ENCODE measurements at places on chromosomes 6 and 20. TPM values are rescaled to one million over a fixed set of nuclear protein-coding genes. Genes with fewer than 3 reads are reported as not detected.

Gene FOXO3
- 59.6 TPM for total RNA-seq

Gene WTAP
- total RNA-seq: 72.6 TPM

Gene RAMACL
- 2.0 TPM for total RNA-seq

Gene TMEM242
- 7.0 TPM for total RNA-seq

Gene DDX43
- total RNA-seq: 2.8 TPM

Gene BPIFB1
- 0.07 TPM for total RNA-seq

Gene ECT2L
- total RNA-seq: not detected

Gene CST7
- total RNA-seq: not detected

Gene ABCC10
- 24.1 TPM for total RNA-seq

Gene COL10A1
- 0.39 TPM for total RNA-seq

Gene EYA2
- 0.03 TPM for total RNA-seq

Gene SMLR1
- total RNA-seq: not detected

Gene RNF182
- total RNA-seq: 9.7 TPM

Gene PPP1R14C
- total RNA-seq: 7.4 TPM

Gene RTEL1
- total RNA-seq: 22.5 TPM

Gene MTG2
- 19.2 TPM for total RNA-seq

Data from smooth muscle cell of the pulmonary artery (primary cell).